ENCODE measurements at places on chromosomes 16 and 17. TPM values are rescaled to one million over a fixed set of nuclear protein-coding genes. Genes with fewer than 3 reads are reported as not detected.

TMEM114 gene
- not detected for total RNA-seq

CYB561 gene
- 13.6 TPM for total RNA-seq

KRT25 gene
- total RNA-seq: not detected

TNFRSF12A gene
- total RNA-seq: 5.9 TPM

FAM171A2 gene
- total RNA-seq: 0.26 TPM

ZFHX3 gene
- 1.9 TPM for total RNA-seq

TMC8 gene
- 292 TPM for total RNA-seq

TCAP gene
- 1.1 TPM for total RNA-seq

NPIPA3 gene
- total RNA-seq: 0.50 TPM

Data from activated CD8-positive, alpha-beta memory T cell treated with anti-CD3 and anti-CD28 coated beads, Interleukin-2, amount 10 ng/mL, durations not matched to agents 7 days and 5 days (primary cell).